ENCODE measurements at places on chromosomes 11 and 22.

- no peak for DNase-seq
Measured at GRCh38 chr11:10913075-10913474, 55.2 kb upstream of the ZBED5 start.

DNA sequence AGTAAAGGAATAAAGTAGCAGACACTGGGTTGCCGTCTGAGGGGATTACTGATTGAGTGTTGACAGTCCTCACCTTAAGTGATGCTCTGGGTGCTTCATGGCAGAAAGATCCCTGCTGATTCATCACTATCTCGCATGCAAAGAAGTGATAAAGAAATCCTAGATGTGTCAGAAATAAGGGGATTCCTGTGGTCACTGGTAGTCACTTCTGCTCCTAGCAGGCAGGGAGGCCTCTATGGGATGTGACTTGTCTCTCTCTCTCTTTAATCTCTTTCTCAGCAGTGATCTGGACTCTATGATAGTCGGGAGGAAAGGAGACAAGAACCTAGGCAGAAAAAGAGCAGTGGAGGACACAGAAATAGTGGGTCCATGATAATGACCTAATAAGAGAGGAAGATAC is 30.9 kb upstream of the OR56A1 start:
- no peak for DNase-seq

- no peak for DNase-seq
Measured at GRCh38 chr11:64164392-64165312, 1.3 kb downstream of the MACROD1 start.

DNA sequence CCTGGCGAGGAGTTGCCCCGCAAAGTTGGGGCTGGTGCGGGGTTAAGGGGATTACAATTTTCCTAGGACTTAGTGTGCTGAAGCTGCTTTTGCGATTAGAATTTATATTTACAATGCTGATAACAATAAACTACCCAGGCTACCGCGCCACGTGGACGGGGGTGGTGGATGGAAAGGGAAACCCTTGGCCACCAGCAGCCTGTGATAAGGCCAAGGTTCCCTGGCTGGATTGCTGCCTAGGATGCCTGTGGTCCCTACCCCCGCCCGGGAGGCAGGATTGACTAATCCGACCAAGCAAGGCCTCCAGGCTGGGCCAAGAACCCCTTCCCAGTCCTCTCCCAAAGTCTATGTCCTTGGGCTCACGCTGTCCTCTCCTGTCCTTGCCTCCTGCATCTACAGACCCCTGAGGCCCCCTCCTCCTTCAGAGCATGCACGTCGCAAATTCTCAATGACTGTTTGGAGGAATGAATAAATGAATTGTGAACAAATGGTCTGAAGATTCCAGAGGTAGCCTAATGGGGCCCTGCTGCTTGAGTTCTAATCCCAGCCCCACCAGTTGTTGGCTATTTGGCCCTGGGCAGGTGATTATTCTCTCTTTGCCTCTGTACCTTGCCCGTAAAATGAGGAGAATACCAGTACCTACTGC is 7.6 kb upstream of the CHKA start:
- no peak for DNase-seq

- no peak for DNase-seq
Measured at GRCh38 chr11:35712533-35712932, 50.0 kb downstream of the TRIM44 start.

DNA sequence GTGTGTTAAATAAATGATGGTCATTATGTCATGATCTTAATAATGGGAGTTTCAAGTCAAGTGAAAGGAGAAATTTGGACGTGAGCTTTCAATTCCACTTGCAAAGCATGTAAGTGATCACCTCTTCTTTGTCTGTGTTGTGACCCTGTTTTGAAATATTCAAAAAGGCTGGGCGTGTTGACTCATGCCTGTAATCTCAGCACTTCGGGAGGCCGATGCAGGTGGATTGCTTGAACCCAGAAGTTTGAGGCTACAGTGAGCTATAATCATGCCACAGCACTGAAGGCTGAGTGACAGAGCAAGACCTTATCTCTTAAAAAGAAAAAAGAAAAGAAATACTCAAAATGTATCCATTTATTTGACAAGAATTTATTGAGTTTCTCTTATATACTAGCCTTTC is 32.9 kb upstream of the EED start:
- DNase-seq: no peak

DNA sequence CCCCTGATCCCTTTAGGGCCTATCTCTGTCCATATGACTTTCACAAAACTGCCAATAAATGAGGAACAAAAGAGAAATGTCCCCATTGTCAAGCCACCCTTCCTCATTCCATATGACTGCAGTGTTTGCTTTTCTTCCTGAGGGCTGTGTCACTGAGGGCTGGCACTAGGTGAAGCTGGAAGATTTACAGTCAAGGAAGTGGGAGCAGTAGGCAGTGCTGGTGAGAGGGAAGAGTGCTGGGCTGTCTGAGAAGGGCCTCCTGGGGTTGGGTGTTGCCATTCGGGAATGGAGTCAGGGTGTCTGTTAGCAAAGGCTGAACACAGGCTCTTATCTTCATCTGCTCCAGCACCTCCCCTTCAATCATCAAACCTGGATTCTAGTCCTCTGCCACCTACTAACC is 30.9 kb downstream of the INSC start:
- no peak for DNase-seq

DNA sequence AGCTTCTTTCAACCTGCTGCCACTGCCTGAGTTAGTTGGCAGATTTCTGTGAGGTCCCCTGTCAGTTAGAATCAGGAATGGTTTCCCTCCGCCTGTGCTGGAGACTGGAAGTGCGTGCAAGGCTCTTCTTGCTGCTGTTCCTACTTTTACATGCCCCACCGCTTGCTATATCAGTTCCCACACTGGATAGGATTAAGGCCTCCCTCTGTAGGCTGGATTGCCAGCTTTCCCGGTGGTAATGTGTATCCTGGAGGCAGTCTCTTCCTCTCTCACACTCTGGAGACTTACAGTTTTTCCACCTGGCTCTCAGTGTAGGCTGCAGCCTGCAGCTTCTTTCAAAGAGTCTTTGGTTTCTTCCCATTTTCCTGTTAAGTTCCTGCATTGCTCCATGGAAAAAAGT is 66.5 kb downstream of the ARHGAP42 start:
- no peak for DNase-seq

DNA sequence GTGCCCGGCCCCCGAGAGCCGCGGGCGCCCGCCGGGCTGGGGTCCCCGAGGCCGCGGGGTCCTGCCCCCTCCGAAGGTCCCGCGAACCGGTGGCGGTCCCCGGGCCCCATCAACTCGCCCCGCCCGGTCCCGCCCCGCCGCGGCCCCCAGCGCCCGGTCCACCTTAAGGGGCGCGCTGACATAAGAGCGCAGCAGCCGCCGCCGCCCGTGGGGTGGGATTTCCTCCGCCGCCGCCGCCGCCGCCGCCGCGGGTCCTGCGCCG is at the start of gene ZDHHC8:
TSS of gene ZDHHC8 (plus strand) at position 208 of the 262 bp plus-strand sequence. CDS start 144 bp downstream, outside the sequence.
- DNase-seq: no peak

Measured in stimulated activated CD4-positive, alpha-beta T cell treated with anti-CD3 and anti-CD28 coated beads, Interleukin-1b, Interleukin-23, amount 100 ng/mL, for 1 hour (primary cell).